Fibroblast of villous mesenchyme (primary cell): ENCODE measurements at places on chromosomes 1 and 21. TPM values are rescaled to one million over a fixed set of nuclear protein-coding genes. Genes with fewer than 3 reads are reported as not detected.

GRCh38 chr1:41957568-41957967 is 38.8 kb upstream of the HIVEP3 start:
- DNase-seq = no peak

DNA sequence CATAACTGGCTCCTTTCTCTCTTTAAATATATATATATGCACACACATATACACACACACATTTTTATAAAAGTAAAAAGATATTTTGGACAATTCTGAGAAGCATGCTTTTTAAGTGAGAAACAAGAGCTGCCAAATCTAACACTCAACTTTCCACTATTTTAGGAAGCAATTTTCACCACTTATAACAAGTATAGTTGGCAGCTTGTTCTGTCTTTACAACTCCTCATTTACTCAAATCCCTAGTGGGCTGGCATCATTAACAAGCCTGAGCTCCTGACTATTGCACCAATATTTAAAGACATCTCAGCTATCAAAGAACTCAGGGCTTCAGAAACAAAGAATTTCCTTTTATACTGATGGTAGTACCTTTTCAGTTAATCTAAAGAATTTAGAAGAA is 76.6 kb downstream of the RAB3GAP2 start:
- DNase-seq = no peak

The DNAJC6 gene
- total RNA-seq = 12.2 and 24.6 TPM in 2 replicates

GRCh38 chr1:70897273-70897672 is 150.3 kb downstream of the PTGER3 start:
- no peak for DNase-seq

DNA sequence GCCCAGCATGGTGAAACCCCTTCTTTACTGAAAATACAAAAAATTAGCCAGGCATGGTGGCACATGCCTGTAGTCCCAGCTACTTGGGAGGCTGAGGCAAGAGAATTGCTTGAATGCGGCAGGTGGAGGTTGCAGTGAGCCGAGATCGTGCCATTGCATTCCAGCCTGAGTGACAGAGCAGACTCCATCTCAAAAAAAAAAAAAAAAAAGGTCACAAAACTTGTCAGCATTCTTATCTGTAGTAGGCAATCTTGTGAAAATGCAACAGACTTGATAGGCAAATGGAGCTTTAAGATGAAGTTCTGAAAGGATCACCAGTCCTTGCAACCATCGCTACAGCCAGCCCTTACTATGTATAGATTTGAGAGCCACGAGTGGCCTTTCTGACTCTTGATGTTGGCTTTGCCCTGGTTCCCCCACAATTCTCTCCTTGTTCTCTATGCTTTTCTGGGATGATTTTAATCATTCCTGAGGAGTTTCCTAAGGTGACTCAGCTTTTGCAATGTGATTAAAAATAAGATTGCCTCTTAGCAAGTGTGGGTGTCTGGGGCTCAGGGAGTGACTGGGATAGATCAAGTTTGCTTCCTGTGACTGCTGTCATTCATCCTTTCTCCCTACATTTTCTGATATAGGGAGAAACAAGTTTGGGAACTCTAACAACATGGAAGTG is 7.1 kb upstream of the MAP1LC3C start:
- DNase-seq = no peak

- DNase-seq = peak; percentile 71
Observed at GRCh38 chr1:160206421-160207117, 1.4 kb downstream of the PEA15 start.

- DNase-seq = no peak
Observed at GRCh38 chr1:35555601-35556477, 1.4 kb downstream of the KIAA0319L start.

DNA sequence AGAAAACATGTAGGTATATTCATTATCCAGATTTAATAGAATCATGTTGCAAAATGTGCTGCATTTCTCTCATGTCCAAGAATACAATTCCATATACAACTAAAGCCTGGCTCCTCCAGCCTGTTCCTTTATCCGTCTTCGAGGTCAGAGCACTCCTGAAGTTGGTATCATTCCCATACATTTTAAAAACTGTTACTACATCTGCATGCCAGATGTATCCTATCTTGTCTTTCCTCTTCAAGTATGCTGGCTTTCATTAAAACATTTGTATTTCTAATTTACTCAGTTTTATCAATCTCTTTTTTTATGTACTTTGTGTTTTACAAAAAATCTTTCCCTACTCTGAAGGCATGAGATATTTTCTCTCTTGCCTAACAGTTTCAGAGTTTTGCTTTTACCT is 536.6 kb upstream of the USP24 start:
- DNase-seq = peak; percentile 48

- peak; percentile 38 for DNase-seq
Observed at GRCh38 chr1:156346636-156347035, 8.3 kb downstream of the TSACC start.

- DNase-seq = peak; percentile 21
Observed at GRCh38 chr1:231523816-231524215, 4.7 kb upstream of the TSNAX start.

GRCh38 chr21:26408511-26408910 is 164.6 kb downstream of the CYYR1 start:
- no peak for DNase-seq

DNA sequence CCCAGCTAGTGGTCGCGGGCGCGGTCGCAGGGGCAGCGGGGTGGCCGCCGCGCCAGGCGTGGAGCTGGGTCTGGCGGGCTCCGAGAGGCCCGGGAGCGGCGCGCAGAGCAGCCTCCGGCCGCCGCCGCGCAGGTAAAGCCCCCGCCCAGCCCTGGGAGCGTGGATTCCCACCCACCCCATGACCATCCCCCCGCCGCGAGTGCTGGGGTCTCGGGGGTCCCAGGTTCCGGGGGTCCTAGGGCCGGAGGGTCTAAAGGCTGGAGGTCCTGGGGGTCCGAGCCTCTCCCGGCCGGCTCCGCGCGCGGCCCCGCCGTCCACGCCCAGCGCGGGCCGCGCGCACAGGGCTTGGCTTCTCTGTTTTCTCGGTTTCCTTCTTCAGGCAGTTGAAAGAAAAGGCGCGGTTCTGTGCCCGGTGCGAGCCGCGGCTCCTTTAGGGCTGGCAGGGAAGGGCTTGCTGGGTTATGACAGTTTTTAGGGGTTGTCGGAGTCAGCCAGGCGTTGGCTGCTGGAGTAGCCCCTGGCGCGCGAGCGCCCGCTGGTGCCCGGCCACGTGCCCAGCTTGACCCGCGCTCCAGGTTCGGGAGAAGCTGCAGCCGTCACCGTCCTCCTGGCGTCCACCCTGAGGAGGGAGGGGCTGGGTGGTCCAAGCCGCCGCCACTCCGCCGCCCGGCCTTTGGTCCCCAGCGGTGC is 359 bp downstream of the LRRC3 start:
- DNase-seq = peak; percentile 16

The ASAP3 gene
- total RNA-seq = 33.5 and 35.0 TPM in 2 replicates

GRCh38 chr1:164058198-164058597 is 500.8 kb upstream of the PBX1 start:
- DNase-seq = no peak

DNA sequence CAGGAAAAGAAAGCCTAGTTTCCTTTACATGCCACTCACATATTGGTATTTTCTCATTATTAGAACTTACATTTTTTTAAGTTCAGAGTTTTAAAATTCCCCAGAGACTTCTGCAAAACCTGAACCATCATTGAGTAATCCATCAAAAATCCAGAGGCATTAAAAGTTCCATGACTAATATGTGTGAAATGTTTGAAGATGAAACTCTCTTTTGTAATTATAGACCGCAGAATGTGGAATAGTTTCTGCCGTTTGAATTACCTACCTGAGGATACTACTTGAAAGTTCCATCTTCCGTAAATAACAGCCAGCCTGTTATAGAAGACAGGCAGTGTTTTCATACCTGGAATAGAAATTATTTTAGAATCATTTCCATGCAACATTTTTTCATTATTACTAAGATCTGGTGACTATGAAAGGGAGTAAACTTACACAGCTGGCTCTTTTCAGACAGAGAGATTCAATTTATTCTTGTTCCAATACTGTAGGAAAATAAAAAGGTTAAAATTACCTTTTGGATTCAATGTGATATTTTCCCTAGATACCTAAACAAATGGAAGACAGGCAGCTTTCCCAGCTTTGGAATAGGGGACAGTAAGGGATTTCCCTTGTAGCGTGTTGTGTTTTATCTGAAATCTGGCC is 131.4 kb downstream of the ST6GALNAC5 start:
- peak; percentile 76 for DNase-seq

- DNase-seq = peak; percentile 16
Observed at GRCh38 chr21:25313829-25314228, 293.5 kb downstream of the MRPL39 start.

DNA sequence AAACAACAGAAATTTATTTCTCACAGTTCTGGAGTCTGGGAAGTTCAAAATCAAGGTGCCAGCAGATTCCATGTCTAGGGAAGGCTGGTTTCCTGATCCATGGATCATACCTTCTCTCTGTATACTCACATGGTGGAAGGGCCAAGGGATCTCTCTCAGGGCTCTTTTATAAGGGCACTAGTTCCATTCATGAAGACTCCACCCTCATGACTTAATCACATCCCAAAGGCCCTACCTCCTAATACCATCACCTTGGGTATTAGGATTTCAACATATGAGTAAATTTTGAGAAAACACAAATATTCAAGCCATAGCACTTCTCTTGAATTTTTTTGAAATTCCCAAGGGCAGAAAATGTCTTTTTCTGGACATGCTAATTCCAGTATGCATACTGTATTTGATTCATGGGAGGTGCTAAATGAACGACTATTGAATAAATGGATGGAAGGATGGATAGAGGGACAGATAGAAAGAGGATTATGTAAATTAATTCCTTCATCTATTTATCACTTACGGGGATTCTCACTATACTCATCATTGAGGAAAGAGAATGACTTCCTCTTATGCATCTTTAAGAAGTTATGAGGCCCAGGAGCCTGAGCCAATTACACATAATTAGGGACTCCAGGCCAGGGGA is 182.8 kb downstream of the NRIP1 start:
- no peak for DNase-seq

DNA sequence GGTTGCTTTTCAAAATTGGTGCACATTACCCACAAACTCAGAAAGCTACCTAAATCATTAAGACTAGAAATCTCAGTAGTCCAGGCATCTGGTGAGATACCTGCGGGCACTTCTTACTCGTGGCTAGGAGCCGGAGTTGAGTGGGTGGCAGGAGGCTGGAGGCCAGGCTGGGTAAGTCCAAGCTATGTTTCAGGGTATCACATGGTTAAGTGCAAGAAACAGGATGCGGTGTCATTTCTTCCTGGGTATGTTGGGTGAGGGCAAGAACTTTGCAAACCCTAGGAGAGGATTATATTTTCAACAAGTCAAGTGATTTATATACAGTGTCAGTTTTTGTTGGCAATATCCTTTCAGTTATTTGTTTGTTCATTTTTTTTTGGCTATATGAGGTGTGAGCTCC is 41.0 kb downstream of the VANGL1 start:
- no peak for DNase-seq

- peak; percentile 21 for DNase-seq
Observed at GRCh38 chr1:169601096-169601881, 15.0 kb upstream of the F5 start.

DNA sequence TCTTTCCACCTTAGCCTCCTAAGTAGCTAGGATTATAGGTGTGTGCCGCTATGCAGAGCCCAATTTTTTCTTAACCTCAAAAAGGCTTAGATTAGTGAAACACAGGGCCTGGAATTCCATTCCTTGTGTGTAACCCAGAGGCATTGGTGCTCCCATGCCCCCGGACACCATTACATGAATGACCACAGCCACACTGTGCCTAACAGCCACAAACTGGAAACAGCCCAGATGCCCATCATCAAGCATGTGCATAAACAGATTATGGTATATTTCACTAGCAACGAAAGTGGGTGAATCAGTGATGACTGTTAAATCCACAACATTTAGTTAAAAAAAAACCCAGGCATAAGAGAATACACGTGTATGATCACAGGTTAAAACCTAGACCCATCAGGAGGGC is 24.4 kb downstream of the ADAM30 start:
- no peak for DNase-seq

DNA sequence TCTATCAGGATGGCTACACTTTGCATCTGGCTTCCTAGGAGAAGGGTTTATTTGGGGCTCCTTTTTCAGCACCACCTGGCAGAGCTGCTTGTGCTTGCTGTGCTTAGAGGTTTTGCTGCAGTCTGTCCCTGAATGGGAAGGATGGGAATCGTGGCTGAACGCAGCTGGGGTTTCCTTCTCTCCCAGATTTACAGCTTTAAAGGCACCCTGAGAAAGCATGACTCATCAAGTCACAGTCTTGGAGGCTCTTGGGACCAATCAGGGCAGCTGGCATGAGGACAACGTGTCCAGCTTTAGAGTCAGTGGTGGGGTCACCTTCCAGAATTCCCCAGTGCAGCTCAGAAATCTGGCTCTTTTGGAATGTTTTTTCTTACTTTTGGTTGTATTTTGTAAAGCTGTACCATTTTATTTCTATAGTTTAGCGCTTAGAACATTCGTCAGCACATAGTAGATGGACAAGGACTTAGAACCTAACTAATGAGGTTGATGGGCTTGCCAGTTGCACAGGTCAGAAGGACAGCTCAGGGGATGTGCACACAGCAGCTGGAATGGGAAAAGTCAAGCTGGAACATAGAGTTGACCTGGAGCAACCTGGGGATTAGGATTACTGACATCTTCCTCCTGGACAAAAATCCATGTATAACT is 222.6 kb downstream of the PRDM2 start:
- no peak for DNase-seq

DNA sequence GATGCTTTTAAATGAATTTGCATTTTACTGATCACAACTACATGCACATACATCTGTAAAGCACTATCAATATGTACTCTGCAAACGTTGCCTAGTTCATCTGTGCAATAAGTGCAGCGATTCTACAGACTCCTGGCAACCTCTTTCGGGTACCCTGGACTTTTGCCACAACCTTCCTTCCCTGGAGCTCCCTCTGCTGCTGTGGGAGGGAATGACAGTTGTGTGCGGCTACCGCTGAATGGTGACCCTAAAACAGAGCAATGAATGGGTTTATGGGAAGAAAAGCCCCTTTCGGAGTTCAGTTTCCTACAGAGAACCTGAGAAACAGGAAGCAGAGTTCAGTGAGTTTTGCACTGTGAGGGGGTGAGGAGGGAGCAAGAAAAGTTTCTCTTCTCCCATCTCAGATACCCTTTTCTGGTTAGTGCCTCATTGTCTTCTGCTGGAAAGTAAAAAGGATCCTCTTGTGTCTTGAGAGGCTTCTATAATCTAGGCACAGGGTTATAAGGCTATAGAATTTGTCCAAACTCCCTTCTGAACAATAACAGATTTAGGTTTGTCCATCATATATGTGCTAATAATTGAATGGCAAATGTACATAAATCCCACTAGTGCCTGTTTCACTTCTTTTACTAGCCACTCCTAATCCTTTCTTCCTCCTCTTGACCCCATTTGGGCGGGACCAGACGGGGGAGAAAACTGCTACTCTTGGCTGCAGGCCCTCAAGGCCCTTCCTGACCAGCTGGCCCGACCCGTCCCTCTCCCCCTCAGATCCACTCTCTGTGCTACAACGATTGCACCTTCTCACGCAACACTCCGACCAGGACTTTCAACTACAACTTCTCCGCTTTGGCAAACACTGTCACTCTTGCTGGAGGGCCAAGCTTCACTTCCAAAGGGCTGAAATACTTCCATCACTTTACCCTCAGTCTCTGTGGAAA is 19.8 kb upstream of the SARS1 start:
- peak; percentile 48 for DNase-seq
